ENCODE measurements at places on chromosomes 13 and 19.

- DNase-seq, result no peak
Observed at GRCh38 chr13:37001921-37002250, 1.3 kb downstream of the EXOSC8 start.

DNA sequence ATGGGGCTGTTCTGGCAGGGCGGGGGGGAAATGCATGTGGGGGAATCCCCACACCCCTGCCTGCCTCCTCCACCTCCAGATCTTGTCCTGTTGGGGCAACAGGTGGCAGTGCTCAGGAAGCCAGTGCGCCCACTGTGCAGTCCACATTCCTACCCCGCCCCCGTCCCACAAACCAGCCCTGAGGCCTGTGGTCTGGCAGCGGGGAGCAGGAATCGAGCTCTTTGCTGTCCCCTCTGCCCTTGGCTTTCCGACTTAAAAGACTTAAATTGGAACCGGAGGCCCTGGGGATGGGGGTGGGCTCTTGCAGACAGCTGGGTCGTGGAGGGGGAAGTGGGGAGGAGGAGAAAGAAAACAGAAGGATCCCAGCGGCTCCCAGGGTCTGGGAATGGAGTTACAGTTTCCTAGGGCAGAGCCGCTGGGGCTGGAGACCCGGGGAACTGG, 4.3 kb downstream of the NANOS3 start:
- no peak for DNase-seq

DNA sequence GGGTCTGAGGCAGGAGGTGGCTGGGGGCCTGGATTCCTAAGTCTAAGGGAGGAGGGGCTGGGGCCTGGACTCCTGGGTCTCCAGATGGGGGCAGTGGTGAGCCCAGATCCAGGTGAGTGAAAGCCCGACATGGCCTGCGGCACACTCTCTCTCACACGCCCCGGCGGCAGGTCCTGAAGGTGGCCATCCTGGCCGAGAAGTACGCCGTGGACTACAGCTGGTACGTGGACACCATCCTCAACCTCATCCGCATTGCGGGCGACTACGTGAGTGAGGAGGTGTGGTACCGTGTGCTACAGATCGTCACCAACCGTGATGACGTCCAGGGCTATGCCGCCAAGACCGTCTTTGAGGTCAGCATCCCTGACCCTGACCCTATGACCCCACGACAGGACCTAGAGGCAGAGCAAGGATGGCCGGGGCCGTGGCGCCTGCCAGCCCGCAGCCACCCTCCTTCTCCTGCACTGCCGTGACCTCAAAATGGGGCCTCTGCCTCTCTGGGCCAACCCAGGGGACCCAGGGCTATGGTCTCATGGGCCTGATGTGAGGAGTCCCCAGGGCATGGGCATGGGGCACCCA, 13.2 kb downstream of the FUZ start:
- DNase-seq, result no peak

DNA sequence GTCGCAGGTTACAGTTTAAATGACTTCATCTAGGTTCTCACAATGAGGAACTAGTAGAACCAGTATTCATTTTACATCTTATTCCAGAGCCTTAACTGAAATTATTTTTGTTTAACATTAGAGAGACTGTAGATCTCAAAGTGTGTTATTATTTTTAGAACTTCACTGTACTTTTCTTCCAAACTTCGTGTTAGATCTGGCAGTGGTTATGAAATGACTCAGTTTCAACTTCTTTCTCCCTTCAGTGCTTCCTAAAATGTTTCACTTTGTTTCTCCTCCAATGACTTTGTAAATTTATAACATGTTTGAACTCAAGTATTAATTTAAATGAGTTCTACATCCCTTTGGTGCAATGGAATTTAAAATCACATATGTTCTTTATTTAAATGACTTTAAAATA, 139.3 kb downstream of the PCDH9 start:
- DNase-seq, result no peak

DNA sequence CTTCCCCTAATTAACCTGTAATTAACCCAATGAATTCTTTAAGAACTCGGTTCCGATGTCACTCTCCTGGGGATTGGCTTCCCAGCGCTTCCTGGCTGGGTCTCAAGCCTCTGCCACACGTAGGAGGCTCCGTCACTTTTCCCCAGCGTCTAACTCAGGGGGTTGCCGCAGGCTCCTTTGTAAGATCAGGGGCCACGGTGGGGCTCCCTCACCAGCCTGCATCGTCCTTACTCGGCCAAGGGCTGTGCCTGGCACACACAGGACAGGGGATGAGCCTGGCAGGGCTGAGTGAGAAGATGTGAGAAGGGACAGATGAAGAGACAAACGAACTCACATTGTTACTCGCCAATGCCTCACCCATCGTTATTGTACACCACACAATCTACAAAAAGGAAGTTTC, 20.9 kb upstream of the ATP11A start:
- no peak for DNase-seq

DNA sequence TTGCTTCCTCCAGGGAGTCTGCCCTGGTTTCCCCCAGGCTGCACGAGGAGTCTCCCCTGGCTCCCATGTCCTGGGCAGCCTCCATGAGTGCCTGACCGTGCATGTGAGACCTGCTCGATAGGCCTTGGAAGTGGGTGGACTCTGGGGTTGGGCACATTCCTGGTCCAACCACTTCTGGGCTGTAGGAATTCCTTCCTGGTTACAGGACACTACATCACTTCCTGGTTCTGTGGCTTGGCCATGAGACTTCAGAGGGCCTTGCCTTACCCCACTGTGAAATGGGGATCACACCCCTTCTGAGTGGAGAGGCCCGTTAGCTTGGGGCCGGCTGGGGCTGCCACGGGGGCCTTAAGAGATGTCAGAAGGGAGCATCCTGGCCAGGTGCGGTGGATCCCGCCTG, 4.0 kb upstream of the ZNF628 start:
- DNase-seq, result no peak

- DNase-seq, result no peak
Observed at GRCh38 chr13:95222733-95223018, 78.6 kb downstream of the ABCC4 start.

DNA sequence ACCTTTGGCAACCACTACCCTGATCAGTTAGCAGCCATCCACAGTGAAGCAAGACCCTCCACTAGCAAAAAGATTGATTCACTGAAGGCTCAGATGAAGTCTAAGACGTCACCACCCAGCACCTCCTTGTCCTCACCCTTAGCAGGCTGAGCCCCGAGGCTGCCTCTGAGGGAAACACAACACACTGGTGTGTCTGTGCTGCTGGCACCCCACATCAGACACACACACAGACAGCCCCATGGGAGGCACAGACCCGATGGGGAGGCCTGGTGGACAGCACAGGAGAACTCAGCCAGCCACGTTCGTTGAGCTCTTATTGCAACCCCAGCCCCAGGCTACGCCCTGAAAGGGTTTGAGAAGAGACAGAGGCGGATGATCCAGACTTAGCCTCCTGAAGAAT, 94.7 kb downstream of the ZDHHC20 start:
- no peak for DNase-seq

DNA sequence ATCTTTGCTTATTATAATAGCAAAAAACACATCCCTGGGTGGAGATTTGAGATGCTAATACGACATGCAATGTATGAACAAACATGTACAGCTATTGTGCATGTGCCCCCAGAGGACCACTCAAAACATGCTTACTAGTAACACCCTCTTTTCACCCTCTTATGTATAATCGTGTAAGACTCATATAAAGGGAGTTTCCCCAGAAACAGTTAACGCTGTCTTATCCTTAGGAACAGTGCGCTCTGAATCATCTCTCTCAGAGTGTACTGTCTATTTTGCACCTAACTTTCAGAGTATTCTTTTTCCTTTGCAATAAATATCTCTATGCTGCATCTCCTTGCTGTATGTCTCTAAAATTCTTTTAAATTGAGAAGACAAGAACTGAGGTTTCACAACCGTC, 2604.0 kb downstream of the PCDH9 start:
- no peak for DNase-seq

- no peak for DNase-seq
Observed at GRCh38 chr19:558770-559439, 13.5 kb upstream of the BSG start.

DNA sequence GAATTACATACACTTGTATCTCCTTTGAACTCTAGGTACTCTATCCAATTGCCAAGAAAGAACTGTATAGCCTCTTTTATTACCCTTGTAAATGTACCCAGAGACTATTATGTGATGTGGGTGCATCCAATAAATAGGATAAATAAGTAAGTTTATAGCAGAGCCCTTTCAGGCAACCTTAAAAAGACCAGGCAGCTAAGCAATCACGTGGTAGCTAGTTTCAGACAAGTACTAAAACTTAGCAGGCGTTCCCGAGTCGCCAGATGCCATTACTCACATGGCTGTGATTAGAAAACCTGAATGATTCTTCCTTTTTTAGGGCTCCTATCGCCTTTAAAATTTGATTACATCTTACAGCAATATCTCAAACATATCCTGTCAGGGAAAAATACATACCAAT, 1303.0 kb downstream of the EFNB2 start:
- no peak for DNase-seq

DNA sequence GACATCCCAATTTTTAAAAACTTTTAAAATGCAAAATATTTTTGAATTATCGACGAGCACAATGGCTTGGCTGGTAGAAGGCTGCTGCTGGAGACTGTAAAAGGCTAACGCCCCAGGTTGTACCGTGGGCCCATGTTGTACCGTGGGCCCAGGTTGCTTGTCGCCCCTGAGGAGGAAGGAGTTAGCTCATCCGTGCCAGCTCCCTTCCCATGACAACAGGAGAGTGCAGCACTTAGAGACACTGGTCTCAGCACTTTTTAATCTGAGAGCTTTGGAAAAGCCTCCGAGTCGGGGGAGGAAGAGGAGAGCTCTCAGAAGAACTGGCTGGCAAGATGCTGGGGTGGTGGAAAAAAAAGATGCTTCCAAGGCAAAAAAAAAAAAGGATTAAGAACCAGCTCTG, 50.3 kb upstream of the CACNA1A start:
- no peak for DNase-seq

GRCh38 chr19:44620667-44621066, 7.3 kb downstream of the IGSF23 start:
- no peak for DNase-seq

GRCh38 chr13:82681535-82681934, 1200.7 kb downstream of the SLITRK1 start:
- no peak for DNase-seq

GRCh38 chr13:113226873-113227450, 17.5 kb downstream of the CUL4A start:
- no peak for DNase-seq
